Neuronal stem cell (in vitro differentiated cells): ENCODE measurements at places on chromosomes 2 and 18.

DNA sequence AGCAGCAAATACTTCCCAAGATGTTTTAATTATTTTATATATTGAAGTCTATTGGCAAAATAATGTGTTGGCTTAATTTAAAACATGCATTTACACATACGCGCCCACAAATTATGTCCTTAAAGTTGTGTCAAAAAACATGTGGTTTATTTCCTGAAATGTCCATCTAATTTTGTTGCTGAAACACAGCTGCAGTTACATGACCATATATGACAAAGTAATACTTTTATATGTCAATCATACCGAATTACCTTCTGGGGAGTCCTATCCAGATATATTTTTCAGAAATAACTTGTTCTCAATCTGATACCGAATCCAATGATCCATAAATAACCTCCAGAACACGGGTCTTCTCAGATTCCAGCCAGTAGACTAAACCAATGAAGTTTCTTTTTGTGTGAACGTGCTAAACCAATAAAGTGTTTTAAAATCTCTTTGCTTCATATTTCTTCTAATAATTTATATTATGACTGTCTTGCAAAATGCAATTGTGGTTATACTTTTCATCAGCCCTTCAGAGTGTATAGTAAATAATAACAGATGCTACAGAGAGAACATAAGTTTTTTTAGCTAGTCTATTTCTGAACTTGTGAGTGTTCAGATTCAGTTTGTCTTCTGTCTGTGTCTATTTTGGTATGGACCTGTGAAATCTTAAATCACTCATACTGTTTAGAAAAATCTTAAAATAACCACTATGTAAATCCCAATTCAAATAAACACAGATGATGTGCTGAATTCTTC is 2.4 kb downstream of the SCG2 start:
- H3K27me3 ChIP-seq, result no peaks in the 10 kb centered on the region
- no peaks in the 10 kb centered on the region for H3K4me1 ChIP-seq
- no peak overlapping the region for H3K4me3 ChIP-seq

GRCh38 chr2:95380280-95380679 is 22.2 kb upstream of the FAHD2A start:
- H3K27ac ChIP-seq, result no peak overlapping the region
- no peaks in the 10 kb centered on the region for H3K36me3 ChIP-seq
- peaks cover 9% of the 10 kb centered on the region for H3K4me1 ChIP-seq
- H3K27me3 ChIP-seq, result no peaks in the 10 kb centered on the region
- DNase-seq, result no peak

GRCh38 chr2:188416367-188416766 is 124.7 kb downstream of the GULP1 start:
- H3K4me1 ChIP-seq, result peaks cover 7% of the 10 kb centered on the region
- H3K4me3 ChIP-seq, result no peak overlapping the region
- H3K27me3 ChIP-seq, result no peaks in the 10 kb centered on the region
- no peaks in the 10 kb centered on the region for H3K36me3 ChIP-seq

DNA sequence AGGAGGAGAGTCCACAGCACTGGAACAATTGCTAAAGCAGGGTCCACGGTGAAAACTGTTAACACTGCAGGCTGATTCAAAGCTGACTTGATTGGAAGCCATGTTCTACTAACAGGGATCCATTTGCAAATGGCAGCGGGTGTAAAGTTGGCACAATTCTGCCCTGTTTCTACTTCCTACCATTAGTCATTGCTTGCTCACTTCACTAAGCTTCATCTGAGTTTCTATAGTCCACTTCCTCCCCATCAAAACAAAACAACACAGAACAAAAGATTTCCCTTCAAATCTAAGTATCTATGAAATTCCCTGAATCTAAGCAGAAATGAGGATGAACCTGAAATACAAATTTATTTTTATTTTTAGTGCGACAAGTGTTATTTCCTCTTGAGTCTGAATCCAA is 187.4 kb upstream of the SOX11 start:
- no peaks in the 10 kb centered on the region for H3K27me3 ChIP-seq
- no peak for DNase-seq
- no peak overlapping the region for H3K4me3 ChIP-seq
- no peaks in the 10 kb centered on the region for H3K36me3 ChIP-seq
- H3K27ac ChIP-seq, result no peak overlapping the region

- H3K36me3 ChIP-seq, result no peaks in the 10 kb centered on the region
- H3K4me3 ChIP-seq, result no peak overlapping the region
- H3K27ac ChIP-seq, result no peak overlapping the region
- DNase-seq, result no peak
Observed at GRCh38 chr2:198659096-198659870, 798.5 kb downstream of the SATB2 start.

GRCh38 chr2:45458909-45459563 is 152.0 kb downstream of the SRBD1 start:
- no peak overlapping the region for H3K27ac ChIP-seq
- no peak for DNase-seq
- H3K4me1 ChIP-seq, result peaks cover 13% of the 10 kb centered on the region
- no peak overlapping the region for H3K4me3 ChIP-seq

GRCh38 chr18:55289775-55290174 is 298.2 kb downstream of the TCF4 start:
- no peak for DNase-seq
- peaks cover 7% of the 10 kb centered on the region for H3K4me1 ChIP-seq
- no peak overlapping the region for H3K4me3 ChIP-seq

- no peaks in the 10 kb centered on the region for H3K27me3 ChIP-seq
- no peak overlapping the region for H3K4me3 ChIP-seq
- no peak overlapping the region for H3K27ac ChIP-seq
- no peak for DNase-seq
Observed at GRCh38 chr2:121319941-121320340, 34.9 kb upstream of the TFCP2L1 start.

DNA sequence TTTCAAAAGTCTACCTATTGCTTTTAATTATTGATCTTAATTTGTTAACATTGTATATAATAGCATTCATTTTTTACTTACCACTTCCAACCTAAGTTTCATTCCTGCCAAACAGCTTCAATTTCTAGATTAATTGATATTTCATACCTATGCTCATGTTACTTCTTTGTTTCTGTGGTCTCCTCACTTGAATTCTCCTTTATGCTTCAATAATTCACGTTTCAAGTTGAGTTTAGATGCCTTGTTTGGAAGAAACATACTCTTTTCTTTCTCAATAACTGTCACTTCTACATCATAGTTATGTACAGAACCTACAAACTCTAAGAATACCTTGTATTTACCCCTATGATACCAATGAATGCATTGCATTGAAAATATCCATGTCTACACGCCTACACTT is 862.2 kb upstream of the LRATD1 start:
- no peak overlapping the region for H3K27ac ChIP-seq
- no peak for DNase-seq
- no peaks in the 10 kb centered on the region for H3K4me1 ChIP-seq
- no peaks in the 10 kb centered on the region for H3K36me3 ChIP-seq

DNA sequence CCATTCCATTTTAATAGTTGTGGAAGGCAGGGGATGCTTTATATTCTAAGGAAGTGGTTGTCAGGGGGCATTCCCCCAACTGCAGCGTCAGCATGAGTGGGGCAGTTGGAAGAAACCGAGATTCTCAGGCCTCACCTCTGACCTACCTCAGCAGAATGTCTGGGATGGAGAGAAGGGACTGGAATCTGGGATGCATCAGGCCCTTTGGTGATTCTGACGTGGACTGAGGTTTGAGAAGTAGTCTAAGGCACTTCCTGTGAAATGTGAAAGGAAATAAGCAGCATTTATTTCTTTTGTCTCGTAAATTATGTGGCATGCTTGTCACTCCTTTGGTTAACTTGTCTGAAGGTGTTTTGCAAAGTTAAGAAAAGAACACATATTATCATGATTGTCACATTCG is 540.7 kb upstream of the NETO1 start:
- no peak for DNase-seq
- no peak overlapping the region for H3K27ac ChIP-seq
- H3K27me3 ChIP-seq, result no peaks in the 10 kb centered on the region
- no peaks in the 10 kb centered on the region for H3K36me3 ChIP-seq
- H3K4me1 ChIP-seq, result no peaks in the 10 kb centered on the region
- no peak overlapping the region for H3K4me3 ChIP-seq

DNA sequence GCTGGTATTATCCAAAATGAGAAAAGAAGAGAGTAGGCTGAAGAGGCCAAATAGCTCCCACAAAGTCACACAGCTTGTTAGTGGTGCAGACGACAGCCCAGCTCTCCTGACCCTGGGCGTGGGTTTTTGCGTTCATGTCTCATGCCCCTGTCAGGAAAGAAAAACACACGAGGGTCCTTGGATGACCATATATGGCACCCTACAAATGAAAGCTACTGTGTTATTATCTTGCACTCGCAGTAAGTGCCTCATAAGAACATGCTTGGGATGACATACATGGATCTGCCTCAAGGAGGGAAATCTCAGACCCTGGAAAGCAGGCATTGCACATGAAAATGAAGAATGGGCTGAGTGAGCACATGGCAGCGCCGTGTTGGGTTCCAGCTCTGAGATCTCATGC is 89.7 kb downstream of the SEMA4F start:
- no peaks in the 10 kb centered on the region for H3K36me3 ChIP-seq
- H3K4me1 ChIP-seq, result peaks cover 21% of the 10 kb centered on the region
- no peaks in the 10 kb centered on the region for H3K27me3 ChIP-seq

GRCh38 chr2:234218266-234219045 is 168.0 kb downstream of the SPP2 start:
- H3K27me3 ChIP-seq, result no peaks in the 10 kb centered on the region
- no peak for DNase-seq
- H3K4me3 ChIP-seq, result no peak overlapping the region
- H3K27ac ChIP-seq, result no peak overlapping the region
- no peaks in the 10 kb centered on the region for H3K36me3 ChIP-seq

DNA sequence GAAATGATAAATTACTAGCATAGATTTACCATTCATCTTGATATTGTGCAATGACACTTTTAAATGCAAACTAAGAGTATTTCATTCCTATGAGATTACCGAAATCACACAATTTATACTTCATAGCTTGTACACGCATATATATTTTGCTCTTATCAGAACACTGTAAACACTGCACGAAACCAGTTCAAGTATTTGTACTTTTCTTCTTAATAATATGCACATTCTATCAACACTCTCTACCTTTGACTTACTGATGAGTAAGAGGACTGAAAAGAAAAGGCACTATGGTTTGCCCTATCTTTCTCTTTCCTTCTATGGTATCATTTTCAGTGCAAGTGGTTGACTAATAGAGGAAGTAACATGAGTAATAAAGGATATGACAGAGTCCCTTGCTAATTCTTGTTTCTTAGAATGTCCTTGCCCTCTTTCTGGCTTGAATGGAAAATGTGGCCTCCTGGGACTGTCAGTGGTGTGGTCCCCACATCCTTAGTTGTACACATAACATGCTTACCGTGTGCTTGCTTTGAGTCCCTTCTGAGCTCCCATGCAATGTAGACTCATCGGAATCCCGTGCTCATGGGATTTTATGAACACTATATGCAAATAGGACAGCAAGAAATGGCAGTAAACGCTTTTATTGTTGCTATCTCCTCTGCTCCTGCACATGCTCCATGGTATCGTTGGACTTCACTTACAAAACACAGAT is 363.5 kb upstream of the TNP1 start:
- H3K36me3 ChIP-seq, result no peaks in the 10 kb centered on the region
- no peak overlapping the region for H3K27ac ChIP-seq
- H3K4me1 ChIP-seq, result no peaks in the 10 kb centered on the region
- no peaks in the 10 kb centered on the region for H3K27me3 ChIP-seq
- DNase-seq, result no peak

GRCh38 chr2:120352696-120353590 is 7.0 kb downstream of the INHBB start:
- H3K4me3 ChIP-seq, result no peak overlapping the region
- H3K36me3 ChIP-seq, result no peaks in the 10 kb centered on the region
- no peak overlapping the region for H3K27ac ChIP-seq
